Hematopoietic multipotent progenitor cell treated with erythropoietin and hydrocortisone succinate and interleukin-3 and kit ligand, for 6 days (in vitro differentiated cells): ENCODE measurements at places on chromosomes 5 and 9.

DNA sequence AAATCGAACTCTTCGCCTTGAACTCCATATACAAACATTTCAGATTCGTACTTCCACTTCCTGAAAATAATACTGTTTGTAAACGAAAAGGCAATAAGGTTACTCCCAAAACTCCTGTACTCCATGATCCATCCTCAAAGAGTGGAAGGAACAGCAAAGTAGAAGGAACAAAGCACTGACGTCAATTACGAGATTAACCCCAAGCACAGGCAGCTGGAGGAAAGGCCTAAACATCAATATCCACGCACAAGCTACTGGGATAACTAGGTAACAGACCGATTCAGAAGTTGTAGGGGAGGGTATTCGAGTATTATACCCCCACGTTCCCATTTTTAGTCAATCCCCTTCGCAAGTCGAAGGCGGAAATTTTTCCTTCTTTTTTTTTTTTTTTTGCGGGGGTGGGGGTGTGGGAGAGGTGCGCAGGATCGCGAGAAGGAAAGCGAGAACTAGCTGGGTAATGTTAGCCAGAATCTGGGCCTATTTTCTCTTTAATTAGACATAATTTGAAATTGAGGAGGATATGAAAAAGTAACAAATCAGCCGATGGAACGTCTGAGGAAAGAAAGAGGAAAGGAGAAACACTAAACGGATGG, 909 bp downstream of the AFF4 start:
- DNase-seq, result peak; percentile 69

DNA sequence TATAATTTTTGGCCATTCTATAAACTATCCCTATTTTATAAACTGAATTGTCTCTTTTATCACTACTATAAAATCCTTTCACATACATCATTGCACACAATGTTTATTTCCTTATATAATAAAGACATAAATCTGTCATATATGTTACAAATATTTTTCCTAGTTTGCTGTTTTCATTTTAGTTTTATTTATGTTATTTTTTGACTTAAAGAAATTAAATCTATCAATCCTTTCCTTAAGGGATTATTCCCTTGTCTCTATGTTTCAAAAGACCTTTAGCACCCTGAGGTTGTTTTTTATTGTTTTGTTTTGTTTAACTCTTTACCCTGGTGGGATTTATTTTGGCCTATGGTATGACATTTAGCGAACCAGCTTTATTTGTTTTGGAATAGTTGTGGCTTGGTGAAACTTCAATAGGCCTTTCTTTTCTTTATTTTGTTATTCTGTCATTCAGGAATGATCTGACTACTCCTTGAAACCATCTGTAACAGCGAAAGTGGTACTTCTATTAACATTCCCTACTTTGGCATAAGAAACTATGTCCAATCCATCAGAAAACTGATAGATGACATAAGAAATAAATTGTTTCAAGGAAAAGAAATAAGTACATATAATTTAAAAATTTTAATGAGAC, 125.9 kb downstream of the CEP120 start:
- no peak for DNase-seq

- no peak for DNase-seq
Measured at GRCh38 chr5:97915106-97915505, 732.1 kb upstream of the RIOK2 start.

DNA sequence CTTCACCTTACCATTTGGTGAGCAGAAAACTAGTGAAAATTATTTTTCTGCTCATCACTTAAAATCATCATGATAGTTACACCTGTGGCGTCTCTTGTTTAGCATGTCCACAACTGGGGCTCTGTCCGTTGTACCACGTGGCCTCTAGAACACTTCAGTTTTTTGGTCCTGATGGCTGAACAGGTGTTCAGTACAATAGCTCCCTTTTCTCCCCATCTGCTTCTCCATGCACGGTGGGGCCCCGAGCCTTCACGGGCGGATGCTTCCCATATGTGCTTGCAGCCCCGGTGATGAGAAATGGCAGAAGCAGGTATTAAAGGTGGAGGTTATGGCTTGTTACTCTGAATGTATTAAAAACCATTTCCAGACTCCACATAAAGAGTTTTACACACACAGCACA, 304.1 kb downstream of the CWC27 start:
- no peak for DNase-seq

DNA sequence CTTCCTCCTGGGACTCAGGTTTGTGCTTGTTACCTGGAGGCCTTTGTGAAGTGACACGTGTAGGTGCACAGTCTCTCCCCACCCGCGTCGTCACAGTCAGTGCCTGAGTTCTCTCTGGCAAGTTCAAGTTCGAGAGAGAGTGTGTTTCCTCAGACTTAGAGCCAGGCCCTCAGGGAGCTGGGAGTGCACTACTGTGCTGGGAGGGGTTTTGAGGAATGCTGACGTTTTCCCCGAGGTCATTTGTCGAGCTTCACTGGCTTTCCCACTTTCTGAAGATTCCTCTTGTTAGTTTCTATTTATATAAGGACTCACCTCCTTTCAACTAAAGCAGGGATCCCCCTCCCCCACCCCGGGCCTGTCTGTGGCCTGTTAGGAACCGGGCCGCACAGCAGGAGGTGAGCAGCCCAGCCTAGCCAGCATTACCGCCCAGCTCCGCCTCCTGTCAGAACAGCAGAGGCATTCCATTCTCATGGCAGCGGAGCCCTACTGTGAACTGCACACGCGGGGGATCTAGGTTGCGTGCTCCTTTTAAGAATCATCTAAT, 209.2 kb downstream of the DIRAS2 start:
- no peak for DNase-seq

GRCh38 chr5:33462456-33462855, 21.7 kb downstream of the TARS1 start:
- DNase-seq, result no peak

- DNase-seq, result no peak
Measured at GRCh38 chr5:146060221-146060585, 45.2 kb downstream of the PLAC8L1 start.

- DNase-seq, result no peak
Measured at GRCh38 chr9:90697808-90698207, 55.2 kb upstream of the DIRAS2 start.

DNA sequence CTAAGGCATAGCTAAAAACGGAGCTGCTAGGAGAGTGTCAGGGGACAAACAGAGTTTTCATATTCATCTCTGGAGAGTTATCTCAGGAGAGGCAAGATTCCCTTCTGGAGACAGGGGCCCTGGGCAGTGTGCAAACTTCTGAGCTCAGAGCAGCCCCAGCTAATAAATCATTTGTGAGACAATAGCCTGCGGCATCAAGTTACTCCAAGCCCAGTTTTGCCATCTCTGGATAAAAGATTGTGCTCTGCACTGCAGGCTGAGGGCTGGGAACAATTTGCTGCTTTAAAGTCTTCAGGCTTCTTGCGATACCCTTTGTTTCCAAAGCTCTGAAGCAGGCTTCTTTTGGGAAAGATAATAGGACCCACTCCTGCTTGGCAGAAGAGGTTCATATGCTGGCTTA, 164.3 kb upstream of the BRINP1 start:
- no peak for DNase-seq

- peak; percentile 54 for DNase-seq
Measured at GRCh38 chr9:85676790-85677189, 65.0 kb downstream of the AGTPBP1 start.

GRCh38 chr5:100142607-100143006, 392.6 kb upstream of the FAM174A start:
- no peak for DNase-seq

DNA sequence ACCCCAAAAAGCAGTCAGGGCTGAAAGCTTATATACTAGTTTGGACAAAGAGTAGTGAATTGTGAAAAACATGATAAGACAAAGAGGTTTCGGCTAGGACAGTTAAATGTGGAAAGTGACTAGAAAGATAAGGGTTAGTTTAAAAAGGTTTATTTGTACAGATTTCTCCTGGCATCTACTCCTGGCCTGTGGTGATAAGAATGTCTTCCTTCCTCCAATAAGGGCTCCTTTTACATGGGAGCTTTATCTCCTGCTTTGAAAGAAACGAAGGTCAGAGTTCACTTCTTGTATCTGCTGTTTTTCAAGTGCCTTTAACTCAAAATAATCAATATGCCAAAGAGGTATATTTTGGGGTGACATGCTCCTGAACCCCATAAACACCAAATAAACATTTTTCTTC, 776.1 kb upstream of the COX7C start:
- peak; percentile 7 for DNase-seq

- DNase-seq, result peak; percentile 68
Measured at GRCh38 chr9:97831843-97832636, 21.0 kb upstream of the FOXE1 start.

- DNase-seq, result peak; percentile 47
Measured at GRCh38 chr5:57174128-57174889, 450 bp downstream of the GPBP1 start.

DNA sequence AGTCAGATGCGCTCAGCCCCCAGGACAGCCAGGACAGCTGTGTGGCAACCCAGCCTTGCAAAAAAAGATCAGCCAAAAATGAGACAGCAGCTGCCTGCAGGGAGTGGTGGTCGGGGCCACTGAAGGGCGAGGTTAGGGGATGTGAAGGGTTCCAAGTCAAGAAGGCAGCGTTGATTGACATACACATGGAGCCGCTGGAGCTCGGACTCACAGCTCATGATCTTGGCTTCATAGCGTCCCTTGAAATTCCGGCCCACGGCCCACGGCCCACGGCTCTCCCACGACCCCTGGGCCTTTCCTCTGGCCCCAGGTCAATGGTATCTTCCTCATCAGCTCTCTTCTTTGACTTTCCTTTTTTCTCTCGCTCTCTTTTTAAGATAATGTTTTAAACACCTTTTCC, 390.0 kb upstream of the IRX4 start:
- no peak for DNase-seq

GRCh38 chr9:38198140-38198539, 129.1 kb upstream of the SHB start:
- no peak for DNase-seq

- no peak for DNase-seq
Measured at GRCh38 chr9:30411571-30411970, 1972.9 kb upstream of the ACO1 start.

DNA sequence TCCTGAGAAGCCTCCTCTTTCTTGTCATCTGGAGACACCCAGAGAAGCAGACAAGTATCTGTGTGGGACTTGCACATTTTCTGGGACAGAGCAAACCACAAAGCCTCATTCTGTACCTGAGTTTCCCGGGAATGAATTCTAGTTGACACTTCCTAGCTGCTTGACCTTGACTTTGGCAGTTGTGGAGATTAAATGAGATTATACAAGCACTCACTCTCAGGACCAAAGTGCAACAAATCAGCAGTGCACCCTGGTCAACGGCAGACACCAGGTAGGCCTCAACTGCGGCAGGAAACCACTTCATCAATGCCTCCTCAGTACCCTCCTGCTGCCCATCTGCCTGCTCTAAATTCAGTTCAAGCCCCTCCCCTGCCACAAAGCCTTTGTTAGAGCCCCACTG, 114.7 kb upstream of the PANK3 start:
- DNase-seq, result no peak

GRCh38 chr9:72048850-72049249, 11.6 kb downstream of the C9orf57 start:
- DNase-seq, result no peak

DNA sequence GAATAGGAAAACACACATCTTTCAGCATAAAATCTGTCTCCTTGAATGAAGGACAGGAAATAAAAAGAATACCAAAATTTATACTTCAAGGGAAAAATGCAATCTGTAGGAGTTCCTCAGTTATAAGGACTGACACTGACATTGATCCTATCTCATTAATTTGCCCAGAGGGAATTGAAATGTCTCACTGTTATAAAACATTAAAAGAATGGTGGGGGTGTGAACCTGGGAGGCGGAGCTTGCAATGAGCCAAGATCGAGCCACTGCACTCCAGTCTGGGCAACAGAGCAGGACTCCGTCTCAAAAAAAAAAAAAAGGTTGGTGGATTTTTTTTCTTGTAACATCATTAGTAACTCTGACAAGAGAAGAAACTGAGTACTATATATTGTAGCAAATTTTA, 60.8 kb downstream of the TTLL11 start:
- DNase-seq, result no peak

DNA sequence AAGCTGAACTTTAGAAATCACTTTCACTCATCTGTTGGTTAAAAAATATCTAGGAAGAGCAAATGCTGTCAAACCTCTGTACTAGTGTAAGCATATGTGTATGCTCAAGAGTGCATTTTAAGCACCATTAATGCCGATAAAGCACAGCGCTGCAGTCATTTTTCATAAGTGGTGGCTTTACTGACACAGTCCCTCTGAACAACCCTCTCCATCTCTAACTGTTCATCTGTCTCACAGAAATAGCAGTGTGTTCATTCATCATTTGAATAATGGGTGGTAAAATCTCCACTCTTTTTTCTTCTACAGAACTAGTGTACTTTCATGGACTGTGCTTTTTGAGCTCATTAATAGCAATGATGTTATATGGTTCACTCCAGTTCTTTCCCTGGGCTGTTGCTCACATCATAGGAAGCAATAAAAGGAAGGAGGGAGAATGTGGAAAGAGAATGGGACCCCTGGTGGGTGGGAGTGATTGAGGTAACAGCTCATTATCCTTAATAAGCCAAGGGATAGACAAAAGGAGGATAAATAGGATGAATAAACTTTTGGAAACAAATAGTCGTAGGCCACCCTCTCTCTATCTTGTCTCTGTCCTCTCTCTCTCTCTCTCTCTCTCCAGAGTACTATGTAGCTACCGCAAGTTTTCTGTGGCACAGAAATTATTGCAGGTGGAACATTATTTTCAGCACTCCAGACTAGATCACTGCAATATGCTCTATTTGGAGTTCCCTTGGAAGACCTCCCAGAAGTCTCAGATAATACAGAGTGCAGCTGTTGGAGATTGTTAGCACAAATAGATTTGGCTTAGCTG, 117.9 kb upstream of the PRDM9 start:
- no peak for DNase-seq

DNA sequence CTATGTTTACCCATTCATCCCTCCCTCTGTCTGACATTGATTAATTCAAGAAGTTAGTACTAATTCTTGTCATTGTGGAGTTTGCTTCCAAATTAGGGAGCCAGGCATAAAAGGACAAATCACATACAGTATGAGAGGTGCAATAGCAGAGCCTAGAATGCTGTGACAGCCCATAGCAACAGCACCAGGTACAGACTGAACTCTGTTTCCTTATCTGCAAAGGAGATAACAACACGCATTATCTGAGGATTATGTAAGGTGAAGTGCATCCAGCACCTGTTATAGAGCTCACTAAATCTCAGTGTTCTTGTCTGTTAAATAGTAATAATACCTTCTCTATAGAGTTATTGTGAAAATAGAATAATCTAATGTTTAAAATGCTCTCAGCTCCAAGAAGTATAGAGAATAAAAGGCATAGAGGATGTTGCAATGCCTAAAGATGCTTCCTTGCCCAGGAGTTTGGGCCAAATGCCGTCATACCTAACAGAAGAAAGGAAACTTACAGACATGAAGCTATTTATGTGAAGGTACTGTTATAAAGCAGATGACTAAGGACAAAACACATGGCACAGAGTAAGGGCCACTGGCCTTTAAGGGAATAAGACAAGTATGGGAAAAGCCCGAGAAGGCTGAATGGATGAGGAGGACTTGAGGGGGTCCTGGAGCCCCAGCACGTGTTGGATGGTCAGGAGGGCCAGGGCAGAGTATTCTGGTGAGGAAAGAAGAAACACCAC, 214.5 kb downstream of the ATP10B start:
- no peak for DNase-seq

GRCh38 chr5:20166456-20166855, 178.5 kb upstream of the CDH18 start:
- no peak for DNase-seq
